NB4 (cell line): ENCODE measurements at places on chromosomes 2 and 18.

DNA sequence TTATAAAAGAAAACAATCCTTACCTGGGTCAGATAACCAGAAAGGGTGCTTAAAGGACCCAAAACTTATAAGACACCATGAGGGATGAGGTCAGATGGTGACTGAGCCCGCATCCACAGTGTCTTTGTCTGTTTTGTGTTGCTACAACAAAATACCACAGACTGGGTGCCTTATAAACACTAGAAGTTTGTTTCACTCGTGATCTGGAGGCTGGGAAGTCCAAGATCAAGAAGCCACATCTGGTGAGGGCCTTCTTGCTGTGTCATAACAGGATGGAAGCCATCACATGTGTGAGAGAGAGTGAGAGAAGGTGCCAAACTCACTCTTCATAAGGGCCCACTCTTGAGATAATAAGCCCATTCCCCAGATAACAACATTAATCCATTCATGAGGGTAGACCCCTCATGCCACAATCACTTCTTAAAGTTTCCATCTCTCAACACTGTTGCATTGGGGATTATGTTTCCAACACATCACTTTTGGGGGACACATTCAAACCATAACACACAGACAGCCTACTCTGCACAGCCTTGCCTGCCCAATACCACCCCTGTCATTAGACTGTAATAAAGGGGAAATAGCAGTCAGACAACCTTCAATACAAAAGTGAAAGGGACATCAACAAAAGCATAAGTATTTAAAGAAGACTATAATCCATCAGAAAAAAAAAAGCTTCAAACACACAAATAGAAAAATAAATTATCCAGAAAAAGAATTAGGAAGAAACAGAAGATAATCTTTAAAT lies 249.8 kb downstream of the ANAPC1 start:
- DNase-seq, result no peak

- no peak for DNase-seq
Measured at GRCh38 chr2:49577041-49577440, 422.7 kb upstream of the FSHR start.

DNA sequence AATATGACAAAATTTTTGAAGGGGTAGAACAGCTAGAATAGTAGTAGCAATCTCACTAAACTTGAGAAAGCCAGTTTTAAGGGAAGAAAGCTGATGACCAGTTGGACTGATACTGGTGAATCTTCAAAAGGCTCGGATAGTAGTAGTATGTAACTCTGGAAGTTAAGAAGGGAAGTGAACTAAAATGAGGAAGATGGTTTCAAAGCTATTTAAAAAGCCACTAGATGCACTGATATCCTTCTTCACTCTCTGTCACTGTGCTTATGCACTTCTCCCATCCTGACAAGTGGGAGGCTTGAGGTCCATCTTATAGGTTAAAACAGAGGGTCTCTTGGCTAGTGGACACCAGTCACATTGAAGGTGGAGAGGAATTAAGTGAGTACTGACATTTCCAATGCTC lies 141.1 kb downstream of the NCOA1 start:
- DNase-seq, result peak; percentile 36

GRCh38 chr18:59799383-59800015 lies 100.3 kb upstream of the PMAIP1 start:
- no peak for DNase-seq

- DNase-seq, result peak; percentile 31
Measured at GRCh38 chr2:208266936-208267335, 881 bp downstream of the PIKFYVE start.

DNA sequence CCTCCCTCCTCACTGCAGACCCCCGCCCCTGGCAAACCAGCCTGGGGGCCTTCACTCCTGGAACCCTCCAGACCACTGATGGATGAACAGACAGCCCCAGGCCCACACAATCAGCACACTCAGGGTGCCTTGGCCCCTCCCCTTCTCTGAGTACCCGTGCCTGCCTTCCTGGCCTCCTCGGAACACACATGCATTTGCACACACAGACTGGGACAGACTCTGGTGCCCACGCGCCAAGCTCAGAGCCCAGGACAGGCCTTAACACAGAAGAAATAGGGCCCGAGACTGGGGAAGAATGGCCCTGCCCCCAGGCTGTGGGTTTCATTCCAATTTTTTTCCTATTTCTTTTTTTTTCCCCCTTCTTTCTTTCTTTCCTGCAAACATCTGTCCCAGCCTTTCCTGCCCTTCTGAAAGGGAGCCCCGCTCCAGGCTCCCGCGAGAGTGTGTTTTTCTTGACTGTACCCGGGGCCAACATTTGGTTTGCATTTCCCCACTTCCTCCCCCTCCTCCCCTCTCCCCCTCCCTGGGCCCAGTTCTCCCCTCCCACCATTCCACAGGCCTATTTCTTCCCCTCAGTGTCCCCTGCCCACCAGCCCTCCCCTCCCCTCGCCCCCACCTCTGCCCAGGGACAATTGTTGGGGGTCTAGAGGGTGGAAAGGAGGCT lies 618 bp upstream of the TNS1 start:
- DNase-seq, result peak; percentile 52

DNA sequence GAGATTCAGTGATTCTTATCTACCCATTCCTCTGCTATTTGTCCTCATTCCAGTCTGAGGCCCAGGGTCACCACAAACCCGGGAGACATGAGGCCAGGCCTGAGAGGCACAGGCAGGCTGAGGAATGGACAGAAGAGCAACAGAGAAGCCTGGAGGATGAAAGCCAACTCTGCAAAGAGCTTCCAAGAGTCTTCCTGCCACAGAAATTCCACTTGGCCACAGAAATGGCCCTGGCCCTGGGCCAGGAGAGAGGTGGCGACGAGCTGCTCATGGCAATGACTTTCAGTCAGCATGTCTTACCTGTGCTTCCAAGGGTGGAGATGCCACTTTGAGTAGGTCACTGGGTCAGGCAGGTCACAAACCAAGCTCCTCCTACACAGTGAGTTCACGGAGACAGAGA lies 155.3 kb upstream of the PKDCC start:
- DNase-seq, result no peak

DNA sequence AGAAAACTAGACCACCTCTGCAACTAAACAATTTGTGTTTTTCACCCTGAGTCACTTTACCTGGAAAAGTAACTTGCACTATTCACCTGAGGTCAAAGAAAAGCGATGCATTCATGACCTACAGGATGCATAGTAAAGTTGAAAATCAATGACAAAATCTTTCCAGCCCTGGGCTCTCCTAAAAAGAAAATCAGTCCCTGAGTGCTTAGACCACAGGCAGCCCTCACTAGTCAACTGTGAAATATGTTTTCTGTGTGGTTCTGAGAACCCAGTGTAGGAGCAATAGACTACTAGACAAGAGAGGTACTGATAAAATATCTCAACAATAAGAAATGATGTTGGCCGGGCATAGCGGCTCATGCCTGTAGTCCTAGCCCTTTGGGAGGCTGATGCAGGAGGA lies 133.1 kb downstream of the TXNL1 start:
- no peak for DNase-seq

DNA sequence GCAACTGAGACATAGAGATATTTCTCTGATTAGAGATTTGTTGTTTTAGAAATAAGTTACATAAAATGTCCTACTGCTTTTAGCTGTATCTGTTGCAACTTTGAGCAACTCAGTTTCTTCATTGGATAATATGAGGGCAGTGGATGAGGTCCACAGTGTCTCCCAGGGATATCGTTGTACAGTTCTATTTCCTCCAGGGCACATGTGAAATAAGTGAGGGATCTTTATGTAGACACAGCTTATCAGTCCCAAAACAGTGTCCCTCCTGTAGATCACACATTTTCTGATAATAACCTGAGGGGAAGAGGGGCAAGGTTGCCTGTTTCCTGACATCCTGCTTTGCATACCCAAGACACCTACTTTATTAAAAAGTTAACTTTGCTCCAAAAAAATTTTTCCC lies 1231.2 kb upstream of the ZEB2 start:
- peak; percentile 36 for DNase-seq

DNA sequence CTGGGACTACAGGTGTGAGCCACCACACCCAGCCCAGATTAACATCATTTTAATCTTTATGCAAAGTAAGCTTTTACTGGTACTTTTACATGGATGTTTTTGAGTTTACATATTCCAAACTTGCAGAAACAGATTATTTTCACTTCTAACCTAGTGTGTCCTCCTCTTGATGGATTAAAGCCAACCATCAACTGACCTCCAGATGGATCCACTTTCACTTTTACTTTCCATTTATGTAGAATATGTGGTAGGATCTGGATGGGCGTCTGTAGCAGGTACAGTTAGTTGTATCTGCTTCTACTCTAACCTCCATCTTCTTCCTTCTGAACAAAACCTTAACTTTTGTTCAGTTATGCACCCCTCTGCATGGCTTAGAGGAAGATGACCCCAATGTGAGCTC lies 264.1 kb downstream of the CDH20 start:
- no peak for DNase-seq

DNA sequence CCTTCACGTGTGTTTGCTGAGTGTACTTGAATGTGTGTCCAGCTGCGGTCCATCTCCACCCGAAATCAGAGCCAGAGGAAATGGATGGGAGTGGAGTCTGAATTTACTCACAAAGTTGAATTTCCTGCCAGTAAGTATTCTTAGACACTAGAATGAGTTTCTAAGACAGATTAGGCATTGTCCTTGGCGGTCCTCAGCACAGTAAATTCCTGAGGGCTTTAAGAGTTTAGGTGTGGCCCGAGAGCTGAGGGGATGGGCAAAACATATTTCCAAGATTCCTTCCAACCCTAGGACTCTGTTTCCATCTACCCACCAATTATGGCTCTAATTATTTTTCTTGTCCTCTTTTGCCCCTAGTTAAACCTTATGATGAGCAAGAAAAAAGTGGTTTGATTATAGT lies 90.3 kb upstream of the PHLPP1 start:
- no peak for DNase-seq

GRCh38 chr18:75142677-75143076 lies 66.3 kb downstream of the PTGR3 start:
- no peak for DNase-seq

- DNase-seq, result no peak
Measured at GRCh38 chr18:23573626-23574431, 12.5 kb downstream of the NPC1 start.

DNA sequence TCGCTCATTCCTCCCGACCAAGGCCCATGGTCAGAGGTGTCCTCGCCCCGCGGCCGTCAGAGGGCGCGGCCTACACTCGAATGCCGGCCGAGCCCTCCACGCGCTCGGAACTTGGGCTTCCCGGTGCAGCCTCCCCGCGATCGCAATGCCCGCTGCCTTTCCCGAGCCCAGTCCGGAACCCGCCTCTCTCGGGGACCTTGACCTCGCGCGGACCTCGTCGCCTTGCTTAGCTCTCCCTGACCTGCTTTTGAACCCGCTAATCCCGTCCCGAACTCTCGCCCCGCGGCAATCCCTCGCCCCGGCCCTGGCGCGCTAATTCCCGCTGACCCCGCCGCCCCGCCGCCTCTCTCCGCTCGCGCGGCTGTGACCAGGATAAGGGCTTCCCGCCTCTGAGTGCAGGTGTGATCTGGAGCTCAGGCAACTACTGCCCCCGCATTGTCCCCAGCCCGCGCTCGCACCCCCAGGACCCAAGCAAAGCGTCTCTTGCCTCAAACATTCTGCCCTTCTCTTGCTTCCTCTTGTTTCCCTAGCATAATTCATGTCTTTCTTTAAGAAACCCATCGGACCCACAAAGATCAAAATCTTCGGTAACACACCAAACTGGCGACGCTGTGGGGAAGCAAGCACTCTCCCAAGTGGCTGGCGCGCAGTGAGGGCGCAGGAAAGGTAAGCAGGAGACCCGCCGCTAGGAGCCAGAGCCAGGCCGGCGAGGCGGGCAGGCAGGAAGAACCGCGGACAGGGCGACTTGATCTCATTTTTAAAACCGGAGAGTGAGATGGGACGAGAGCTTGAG lies 46.6 kb upstream of the ATP6V1B1 start:
- DNase-seq, result no peak

DNA sequence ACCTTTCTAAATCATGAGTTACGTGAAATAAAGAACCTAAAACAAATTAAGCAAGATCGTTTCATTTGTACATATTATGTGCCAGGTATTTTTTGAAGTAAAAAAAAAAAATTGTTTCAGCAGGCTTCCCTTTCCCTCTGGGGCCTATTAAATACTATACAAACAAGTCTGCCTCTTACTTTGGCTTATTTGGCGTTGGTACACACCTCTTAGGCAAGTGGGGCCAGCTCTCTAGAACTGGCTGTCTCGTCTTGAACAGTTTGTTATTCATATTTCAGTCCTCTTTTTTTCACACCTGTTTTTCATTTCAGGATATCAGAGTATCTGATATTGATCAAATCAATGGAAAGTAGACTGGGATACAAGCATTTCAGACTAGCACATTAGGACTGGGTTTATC lies 27.4 kb upstream of the PPP3R1 start:
- DNase-seq, result no peak

DNA sequence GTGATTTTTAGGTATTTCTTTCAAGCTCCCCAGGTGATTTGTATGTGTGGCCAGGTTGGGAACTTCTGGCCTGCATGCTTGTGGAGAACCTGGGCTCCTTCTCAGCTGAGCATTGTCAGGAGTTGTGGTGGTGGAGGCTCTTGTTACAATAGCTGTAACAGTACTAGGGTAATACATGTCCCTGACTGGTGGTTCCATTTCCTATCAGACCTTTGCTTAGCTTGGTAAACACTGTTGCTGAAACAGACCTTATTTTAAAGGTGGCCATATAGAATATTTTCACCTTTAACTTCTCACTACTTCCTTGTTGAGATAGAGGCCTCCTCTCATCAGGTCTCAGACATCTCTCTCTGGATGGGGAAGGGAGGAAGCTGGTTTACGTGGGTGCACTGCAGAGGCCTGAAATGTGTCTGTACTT lies 79.2 kb downstream of the SETBP1 start:
- no peak for DNase-seq

DNA sequence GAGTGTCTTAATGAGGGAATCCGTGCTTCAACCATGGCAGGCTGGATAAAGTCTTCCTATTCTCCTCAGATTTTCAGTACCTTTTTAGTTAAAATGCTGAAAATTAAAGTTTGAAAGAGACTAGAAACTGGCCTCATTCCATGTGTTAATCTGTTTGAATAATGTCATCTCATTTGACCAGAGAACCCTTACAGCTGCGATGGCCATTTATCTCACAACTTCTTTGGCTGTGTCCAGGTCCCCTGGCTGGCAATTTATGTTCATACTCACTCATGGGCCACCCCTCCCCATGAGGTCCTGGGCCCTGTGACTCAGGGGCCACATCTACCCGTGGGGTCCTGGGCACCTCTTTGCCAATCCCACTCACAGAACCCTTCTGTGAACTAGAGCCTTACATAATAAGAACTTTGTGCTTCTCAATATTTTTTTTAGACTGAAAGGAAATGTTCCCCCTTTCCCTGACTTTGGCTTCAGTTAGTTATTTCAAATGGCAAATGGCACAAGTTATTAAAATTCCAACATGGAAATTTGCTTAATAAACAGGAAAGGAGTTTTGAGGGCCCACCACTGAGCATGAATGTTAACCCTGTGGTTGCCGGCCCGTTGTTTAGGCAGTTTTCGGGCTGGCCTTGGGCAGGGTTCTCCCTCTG lies 134.6 kb downstream of the UXS1 start:
- DNase-seq, result no peak
